ENCODE measurements at places on chromosomes 2 and 18.

GRCh38 chr2:180662941-180663471 is 317.4 kb upstream of the UBE2E3 start:
- no peak for DNase-seq

DNA sequence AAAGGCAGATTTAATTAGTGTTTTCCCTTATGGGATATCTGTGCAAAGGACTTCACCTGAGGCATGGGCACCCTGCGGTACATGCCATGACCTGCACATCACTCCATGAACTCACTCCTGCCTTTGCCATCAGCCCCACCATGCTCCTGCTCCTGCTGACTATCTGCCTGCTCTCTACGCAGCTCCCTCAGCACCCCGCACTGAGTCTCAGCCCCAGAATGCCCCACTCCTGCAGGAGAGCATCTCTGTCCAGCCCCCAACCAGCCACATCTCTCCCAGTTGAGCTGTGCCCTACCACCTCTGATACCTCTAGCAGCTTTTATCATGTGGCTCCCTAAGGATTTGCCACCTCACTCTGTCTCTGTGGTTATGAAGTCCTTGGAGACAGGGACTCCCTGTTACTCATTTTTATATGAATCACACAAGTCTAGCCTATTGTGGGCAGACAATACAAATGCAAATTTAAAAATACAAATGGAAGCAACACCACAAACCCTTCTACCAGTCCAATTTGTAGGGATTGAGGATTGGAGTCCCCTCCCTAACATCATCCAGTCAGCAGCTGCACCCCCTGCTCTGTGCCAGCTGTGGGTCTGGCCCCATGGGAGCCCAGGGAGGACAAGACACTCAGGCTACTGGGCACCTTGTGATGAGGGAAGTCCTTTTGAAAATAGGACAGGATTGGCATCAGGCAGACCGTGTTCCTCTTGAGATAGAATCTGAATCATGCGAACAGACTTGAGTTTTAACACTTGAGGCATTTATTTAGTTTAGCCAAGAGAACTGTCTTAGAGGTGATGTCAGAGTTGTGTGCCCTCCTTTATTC is 689.6 kb upstream of the HS6ST1 start:
- no peak for DNase-seq

DNA sequence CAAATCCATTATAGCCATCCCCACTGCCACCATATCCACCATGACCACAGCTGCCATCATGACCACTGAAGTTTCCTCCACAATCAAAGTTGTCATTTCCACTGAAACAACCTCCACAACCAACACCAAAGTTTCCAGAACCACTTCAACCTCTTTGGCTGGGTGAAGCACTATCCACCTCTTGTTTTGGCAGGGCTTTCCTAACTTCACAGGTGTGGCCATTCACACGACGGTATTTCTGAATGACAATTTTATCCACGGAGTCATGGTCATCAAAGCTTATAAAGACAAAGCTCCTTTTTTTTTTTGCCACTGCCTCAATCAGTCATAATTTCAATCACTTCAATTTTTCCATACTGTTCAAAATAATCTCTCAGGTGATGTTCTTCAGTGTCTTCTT is 89.8 kb upstream of the UGP2 start:
- no peak for DNase-seq

- DNase-seq = peak; percentile 91
These were observed at the start of gene MPV17 for GRCh38 chr2:27322766-27323595. TSS of gene MPV17 (minus strand) at chr2:27323097. CDS start at chr2:27322517, 580 bp downstream.

- DNase-seq = no peak
These were observed 143.7 kb downstream of the USP34 start for GRCh38 chr2:61327173-61327572.

GRCh38 chr2:42770288-42771131 is 6.6 kb upstream of the OXER1 start:
- no peak for DNase-seq

GRCh38 chr2:72992734-72993102 is 75.4 kb downstream of the EMX1 start:
- no peak for DNase-seq

- no peak for DNase-seq
These were observed 304.4 kb upstream of the HS6ST1 start for GRCh38 chr2:128622955-128623620.

DNA sequence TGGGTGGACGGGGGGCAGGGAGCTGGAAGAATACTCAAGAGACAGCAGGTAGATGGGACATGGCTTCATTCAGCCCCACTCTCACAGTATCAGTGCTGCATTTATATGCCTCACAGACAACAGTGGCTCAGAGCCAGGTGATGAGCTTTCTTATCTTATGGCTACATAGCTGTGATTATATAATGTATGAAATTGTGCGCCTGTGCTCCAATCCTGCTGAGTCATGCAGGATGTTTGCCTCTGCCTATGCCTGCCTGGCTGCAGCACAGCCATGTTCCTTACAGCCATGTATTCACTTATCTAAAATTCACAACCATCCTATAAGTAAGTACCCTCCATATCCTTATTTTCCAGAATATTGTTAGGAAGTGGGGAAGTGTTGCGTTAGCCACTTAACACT is 37.7 kb upstream of the RNF103 start:
- DNase-seq = peak; percentile 27

DNA sequence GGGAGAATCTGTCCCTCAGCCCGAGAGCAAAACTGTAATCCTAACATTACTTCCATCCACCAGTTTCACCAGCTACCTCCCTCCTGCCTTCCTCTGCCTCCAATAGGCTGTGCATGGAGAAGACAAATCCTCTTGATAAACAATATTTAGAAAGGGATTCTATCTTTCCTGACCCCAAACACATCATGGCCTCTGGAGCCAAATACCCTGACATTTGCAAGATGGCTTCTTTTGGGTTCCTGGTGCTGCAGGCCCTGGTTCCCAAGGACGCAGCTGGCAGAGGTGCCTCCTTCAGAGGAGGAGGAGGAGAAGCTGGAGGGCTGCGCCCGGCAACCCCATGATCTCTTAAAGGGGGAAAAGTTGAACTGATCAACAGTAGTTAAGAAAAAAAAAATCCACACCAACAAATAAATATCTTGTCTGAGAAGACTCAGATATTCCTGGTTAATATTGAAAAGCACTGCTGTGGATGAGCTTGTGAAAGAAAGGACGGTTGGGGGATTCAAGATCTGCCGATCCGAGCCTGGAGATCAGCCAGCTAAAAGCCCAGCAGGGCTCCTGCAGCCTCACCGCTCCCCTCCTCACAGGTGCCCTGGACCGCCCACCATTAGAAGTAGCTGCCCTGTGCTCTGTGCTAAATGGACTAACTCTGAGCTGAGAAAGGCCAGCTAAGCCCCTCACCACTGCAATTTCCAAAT is 116.8 kb downstream of the MSH2 start:
- no peak for DNase-seq

DNA sequence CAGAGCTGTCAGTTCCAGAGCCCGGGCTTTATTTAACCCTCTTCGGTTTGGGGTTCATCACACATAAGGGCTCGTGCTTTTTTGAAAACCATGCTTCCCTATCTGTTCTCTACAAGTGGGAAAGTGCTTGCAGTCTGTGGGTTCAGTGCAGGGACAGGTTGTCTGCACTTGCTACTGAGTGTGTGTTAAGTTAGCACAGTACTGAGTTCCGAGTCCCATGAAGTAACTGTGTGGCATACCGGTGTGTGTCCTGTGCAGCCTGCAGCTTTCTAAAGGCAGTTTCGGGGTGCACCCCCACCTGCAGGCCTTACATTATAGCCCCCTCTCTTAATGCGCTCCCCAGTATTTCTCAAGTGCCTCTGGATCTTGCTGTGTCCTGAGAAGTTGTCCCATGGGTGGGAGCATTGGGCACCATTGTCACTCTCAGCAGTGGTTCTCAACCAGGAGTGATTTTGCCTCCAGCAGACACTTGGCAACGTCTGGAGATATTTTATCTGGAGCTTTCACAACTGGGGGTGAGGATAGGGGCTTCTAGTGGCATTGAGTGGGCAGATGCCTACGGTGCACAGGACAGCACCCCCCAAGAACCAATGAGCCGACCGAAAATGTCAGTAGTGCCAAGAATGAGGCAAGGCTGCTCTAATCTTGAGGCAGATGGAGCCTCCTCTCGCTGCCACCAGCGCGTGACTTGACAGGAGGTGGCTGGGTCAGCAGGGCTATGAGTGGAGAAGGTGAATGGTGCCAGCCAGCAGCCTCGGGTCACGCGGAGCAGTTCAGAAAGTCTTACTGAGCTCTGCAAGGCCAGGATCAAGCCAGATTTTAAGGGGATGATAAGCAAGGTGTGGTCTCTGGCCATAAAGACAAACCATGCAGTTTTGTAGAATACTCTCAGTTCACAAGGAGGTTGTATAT is 152.2 kb downstream of the SMAD7 start:
- no peak for DNase-seq

GRCh38 chr2:188971432-188971861 is 2.7 kb upstream of the COL3A1 start:
- DNase-seq = no peak

GRCh38 chr2:34849827-34850226 is 1250.7 kb upstream of the FAM98A start:
- no peak for DNase-seq

DNA sequence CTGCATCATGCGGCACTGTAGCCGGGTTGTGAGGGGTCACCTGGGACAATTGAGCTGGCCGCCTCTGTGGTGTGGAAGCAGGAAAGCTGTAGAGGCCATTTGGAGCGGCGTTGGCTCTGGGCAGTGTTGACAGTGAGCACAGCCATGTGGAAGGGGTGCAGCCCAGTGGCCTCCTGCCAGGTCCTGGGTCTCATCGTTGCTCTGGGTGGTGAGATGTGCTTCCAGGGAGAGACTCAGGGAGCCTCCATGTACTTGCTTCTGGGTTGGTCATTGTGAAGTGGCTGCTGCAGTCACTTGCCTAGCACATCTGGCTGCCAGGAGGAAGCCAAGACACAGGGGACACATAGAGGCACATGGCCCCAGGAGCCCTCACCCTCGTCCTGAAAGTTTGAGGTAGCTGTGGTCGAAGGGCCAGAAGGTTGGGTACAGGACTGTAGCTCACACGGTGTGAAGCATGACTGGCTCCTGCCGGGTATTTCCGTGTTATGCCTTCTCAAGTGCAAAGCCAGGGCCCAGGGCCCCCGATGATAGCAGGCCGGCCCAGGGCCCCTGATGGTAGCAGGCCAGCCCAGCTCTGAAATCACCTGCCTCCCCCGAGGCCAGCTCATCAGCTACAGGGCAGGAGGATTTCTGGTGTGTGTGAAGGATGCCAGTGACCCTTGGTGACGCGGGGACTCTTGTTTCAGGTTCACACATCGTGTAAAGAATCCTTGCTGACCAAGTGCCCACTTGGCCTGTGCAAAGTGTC is 82.6 kb downstream of the DGKD start:
- DNase-seq = no peak

- DNase-seq = no peak
These were observed 129.5 kb downstream of the RHBDD1 start for GRCh38 chr2:226965376-226965775.

DNA sequence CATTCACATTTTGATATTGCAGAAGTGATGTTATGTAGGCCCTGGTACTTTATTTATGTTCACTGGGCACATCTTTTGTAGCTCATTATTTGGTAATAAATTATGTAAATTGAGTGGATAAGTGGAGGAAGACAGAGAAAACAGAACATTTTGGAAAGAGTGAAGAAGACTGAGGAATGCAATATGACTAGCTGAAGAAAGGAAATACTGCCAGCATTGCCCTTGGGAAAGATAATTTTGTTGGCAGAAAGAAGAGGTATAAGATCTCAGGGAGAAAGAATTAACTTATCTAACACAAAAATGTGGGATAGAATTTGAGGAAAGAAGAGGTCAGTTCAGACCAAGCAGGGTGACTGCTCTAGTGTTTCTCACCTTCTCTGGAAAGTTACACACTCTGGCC is 118.8 kb downstream of the TTC27 start:
- DNase-seq = no peak

DNA sequence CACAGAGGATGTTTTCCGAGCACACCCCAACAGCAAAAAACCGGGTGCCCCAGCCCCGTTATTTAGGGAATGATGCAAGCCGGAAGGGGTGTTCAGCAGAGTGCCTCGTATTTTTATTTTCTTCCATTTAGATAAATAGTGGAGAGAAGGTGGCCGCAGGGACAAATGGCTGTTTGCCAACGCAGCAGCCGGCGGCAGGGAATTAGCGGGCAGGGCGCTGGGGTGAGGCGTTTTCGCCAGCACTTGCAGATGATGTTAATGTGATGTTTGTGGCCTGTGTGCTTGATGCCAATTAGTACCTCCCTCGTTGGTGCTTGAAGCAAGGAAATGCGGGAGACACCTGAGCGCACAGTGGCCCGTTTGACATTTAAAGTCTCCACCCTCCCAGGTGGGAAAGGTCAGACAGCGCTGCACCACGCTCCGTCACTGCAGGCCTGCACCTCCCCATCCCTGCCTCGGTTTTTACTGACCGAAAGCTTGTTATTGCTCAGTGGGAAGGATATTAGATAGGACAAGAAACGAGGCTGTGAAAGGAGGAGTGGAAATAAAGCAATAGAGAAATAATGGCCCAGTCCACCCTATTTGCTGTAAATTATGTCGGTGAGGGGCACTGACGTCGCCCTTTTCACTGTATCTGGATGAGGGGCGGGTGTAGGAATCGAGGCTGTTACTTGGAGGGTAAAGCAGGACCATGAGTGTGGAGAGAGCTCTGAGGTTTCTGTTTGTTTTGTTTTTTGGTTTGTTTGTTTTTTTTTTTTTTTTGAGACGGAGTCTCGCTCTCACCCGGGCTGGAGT is 39.1 kb downstream of the NFATC1 start:
- DNase-seq = peak; percentile 70

- peak; percentile 15 for DNase-seq
These were observed 696 bp downstream of the EMX1 start for GRCh38 chr2:72917877-72918553.

DNA sequence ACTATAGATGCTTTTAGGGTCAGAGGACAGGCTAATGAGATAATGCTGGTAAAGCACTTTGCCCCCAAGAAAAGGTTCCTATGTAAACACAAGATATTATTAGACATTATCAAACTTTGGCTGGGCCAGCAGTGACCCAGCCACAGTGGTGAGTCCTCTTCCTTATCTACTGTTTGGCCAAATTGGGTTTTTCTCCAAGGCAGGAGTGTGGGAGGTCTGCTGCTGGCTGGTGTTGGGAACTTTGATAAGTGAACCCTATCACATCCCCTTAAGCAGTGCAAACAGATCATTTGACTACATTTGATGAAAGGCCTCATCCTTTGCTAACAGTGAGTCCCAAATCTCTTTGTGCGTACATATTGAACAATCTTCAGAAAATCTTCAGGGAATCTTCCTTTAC is 16.2 kb downstream of the FZD7 start:
- DNase-seq = no peak

GRCh38 chr18:50559752-50560680 is at the start of gene MAPK4:
TSS of gene MAPK4 (plus strand) at chr18:50560087. CDS start at chr18:50663959, 103,872 bp downstream.
- peak; percentile 52 for DNase-seq

DNA sequence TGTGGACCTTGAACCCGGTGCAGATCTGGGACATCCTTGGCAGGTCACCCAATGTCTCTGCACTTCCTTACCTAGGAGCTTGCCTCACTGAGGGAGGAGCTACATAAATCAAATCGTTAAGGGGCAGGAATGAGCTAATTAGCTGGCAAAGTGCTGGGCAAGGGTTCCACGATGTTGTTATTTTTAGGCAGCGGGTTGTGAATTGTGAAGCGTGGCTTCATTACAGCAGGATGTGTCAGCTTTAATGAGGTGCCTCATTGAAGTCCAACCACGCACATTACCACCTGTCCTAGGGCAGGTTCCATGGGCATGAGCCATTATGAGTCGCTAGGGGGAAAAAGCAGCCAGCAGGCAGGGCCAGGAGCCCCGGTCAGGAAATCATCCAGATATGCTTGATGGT is 127.0 kb upstream of the AGAP1 start:
- DNase-seq = no peak
